Thoracic aorta (tissue), 2 donors: ENCODE measurements at places on chromosomes 5 and 9. TPM values are rescaled to one million over a fixed set of nuclear protein-coding genes. Genes with fewer than 3 reads are reported as not detected.

Gene KCNV2
- not detected for total RNA-seq

Gene WNK2
- total RNA-seq, result 4.7 TPM

Gene ASS1
- 65.4 TPM for total RNA-seq

Gene PCAT7
- not detected for total RNA-seq

Gene SPINK4
- total RNA-seq, result not detected

Gene MCC
- 14.6 TPM for total RNA-seq
